ENCODE measurements at places on chromosomes 4 and X.

DNA sequence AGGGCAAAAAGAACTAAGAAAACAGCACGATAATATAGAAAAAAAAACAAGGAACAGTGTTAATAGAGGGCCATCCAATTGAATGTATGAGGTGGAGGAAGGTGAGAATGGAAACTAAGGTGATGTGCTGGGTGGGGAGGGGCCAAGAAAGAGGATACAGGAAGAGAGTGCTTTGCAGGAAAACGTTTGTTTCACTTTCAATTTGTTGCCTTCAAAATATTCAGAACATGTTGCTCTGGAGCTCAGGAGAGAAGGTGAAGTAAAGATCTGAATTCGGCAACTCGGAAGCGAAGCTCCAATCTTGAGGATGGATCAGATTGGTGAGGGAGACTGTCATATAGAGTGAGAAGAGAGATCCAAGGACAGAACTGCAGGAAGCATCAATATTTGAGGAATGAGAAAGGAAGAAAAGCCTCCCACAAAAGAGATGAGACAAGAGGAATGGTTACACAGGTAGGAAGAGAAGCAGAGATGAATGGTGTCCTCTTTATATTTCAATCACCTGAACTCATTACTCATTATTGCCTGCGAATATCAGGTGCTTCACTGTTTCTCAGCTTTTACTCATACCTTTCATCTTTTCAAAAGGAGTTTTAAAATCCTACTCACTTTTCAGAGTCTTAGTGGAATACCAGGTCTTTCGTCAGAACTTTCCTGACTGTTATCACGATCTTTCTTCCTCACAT is 14.7 kb upstream of the SEC24D start:
- DNase-seq, result no peak

- DNase-seq, result peak; percentile 80
Observed at GRCh38 chr4:22385611-22386011, 130.3 kb downstream of the ADGRA3 start.

- no peak for DNase-seq
Observed at GRCh38 chr4:67522230-67522629, 23.1 kb downstream of the CENPC start.

DNA sequence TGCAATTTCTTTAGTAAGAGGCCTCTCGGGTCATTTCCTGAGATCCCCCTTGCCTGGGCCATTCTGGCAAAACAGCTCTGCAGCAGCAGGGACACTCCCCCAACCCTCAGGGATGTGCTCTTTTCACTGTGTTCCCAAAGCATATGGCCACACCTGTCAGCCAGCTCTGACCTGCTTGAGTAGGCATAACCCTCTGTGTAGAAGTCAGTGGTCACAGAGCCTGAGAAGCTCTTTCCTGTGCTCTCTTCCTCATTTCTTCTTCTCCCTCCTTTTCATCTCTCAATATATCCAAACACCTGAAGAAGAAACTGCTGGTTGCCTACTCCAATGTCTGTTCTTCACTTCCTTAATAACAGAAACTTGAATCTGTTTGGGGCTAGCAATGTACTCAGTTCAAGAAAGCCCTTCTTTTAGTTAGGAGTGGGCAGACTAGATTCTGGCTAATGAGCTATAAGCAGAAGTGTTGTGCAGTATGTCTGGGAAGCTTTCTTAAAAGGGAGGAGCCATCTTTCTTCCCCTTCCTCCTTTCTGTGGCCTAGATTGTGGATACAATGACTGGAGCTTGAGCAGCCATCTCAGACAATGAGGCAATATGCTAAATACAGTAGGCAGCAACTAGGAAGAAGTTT is 73.3 kb downstream of the PRPS1 start:
- no peak for DNase-seq

DNA sequence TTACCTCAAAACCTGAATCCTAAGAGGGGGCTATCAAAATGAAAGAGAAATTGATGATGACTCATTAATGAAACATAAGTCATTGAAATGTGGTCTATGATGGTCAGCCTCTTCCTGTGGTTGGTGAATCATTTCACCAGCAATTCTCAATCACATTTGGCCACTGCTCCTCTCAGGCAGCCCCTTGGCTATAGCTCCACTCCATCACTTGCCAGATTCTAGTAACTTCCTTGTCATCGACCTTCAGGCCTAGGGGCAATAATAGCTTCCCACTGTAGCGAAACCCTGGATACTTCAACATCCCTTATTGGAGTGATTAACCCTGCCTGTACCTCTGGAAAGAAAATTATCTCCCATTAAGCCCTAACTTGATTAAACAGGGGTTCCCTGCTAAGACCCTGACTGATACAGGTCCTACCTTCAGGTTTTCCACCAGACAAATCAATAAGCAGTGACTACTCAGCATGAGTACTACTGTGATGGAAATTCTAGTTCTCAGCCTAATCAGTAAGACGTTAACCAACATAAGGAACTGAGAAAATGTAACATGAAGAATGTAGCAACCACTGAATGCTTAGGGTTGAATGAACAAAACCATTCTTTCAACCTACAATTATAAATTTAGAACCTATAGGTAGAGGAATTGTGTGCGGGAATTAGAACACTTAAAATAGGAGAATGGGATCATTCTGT is 30.4 kb downstream of the ADH7 start:
- DNase-seq, result peak; percentile 80

- no peak for DNase-seq
Observed at GRCh38 chr4:152700151-152700550, 20.4 kb upstream of the TMEM154 start.

DNA sequence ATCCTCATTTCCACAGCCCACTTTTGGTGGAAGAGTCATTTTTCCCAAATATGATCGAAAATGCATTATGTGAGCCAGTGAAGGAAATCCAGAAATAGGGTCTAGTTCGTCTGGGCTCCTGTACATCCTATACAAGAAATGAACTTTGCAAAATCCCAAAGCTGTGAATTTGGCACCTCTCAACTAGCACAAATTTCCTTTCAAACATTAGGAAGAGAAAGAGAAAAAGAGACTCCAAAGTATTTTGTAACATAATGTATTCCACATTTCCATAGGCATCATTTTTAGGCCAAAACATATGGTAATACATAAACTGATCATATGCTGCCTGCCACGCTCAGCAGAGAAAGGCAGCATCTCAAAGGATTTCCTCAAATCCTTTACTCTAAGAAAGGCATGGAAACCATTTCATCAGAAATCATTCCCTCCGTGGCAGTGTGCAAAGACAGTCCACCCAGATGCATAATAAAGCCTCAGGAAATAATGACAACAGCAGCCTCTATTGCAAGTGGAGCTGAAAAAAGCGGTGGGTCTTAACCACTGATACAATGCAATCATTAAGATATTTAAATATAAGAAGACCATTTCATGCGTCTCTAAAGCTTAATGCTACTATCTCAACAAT is 56.8 kb downstream of the ANOS1 start:
- DNase-seq, result no peak
